GM13977 (cell line): ENCODE measurements at places on chromosomes 1 and 21.

DNA sequence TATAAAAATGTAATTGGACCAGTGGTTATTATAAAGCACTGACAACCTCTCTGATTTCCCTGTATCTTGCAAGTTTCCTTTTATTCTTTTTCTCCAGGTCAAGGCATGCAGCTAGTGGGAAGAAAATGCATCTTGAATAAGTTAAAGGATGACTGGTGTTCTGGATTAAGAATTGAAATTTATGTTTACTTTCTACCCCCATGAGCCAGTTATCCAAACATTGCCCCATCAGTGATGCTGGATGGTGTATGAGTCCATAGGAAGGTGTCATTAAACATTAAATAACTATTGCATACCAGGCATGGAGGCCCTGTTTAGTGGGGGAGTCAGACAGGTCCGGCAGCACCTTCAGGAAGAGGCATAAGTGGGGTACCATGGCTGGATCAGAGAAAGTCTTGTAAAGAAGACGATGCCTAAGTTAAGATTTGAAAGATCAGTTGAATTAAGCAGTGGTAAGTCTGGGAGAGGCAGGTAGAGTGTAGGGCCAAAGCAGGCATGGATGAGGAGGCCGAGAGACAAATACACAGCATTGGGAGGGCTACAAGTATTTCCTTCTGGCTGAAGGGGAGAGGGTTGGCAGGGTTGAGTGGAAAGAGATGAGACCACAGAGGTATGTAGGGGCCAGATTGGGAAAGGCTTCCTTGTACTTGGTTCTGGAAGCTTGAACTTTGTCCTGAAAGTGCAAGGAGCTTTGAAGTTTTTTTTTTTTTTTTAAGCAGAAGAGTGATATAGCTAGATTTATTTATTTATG, 5.7 kb downstream of the SZRD1 start:
- DNase-seq: no peak

- no peak for DNase-seq
These were observed 44.6 kb downstream of the TBCE start for GRCh38 chr1:235411489-235412486.

DNA sequence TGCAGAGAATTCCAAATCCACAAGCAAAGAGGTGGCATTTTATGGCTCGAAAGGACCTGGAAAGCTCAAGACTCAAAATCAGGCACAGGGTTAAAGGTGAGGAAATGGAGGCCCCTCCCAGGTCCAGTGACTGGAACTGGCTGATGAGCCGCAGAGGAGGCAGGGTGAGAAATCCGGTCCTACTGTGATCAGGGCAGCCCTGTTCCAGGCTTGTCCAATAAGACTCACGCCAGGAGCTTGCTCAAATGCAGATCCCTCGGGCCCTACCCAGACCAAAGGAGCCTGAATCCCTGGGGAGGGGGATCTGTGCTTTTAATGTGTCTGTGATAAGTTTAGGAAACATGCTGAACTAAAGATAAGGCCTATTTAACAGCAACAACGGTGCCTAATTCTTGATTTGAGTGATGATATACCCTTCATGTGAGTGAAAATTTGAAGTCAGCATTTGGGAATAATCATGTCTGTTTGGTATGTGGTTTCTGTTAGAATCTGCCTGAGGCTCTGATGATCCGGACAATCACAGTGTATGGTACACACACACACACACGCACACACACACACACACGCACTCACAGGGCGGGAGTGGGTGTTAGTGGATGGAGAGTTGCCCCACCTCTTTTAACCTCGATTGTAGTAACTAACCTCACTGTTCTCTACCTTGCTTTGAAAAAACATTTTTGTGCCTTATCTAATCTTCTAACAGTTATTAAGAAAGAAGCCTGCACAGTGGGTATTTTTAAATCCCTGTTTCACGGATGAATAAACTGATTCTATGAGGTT, 54.1 kb upstream of the LYST start:
- DNase-seq: no peak

DNA sequence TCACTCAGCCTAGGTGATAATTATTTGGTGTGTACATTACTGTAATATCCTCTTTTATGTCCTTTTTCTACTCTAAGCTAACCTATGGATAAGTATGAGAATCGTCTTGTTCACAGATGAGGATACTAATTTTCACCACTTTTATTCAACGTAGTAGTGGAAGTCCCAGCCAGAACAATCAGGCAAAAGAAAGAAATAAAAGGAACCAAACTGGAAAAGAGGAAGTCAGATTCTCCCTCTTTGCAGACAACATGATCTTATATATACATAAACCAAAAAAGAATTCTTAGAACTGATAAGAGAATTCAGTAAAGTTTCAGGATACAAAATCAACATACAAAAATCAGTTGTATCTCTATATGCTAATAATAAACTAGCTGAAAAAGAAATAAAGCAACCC, 12.6 kb upstream of the RGL1 start:
- no peak for DNase-seq

DNA sequence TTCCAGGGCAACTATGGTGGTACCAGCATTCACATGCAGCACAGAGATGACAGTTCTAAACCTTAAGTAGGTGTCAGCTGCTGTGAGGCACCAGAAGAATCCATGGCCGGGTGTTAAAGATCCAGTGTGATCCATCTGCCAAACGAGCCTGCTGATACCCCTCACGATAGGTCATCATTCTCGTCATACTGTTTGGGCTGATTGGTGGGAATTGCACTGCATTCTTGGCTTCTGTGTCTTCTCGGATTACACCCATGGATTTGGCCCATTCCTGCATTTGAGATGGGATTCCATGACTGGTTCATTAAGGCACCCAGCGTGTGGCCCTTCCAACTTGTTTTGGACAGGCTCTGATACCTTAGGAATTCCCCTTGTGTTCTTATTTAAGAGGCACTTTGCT, 55.2 kb downstream of the ST6GALNAC3 start:
- no peak for DNase-seq

GRCh38 chr1:45840704-45841103, 37.3 kb downstream of the MAST2 start:
- peak; percentile 17 for DNase-seq

- DNase-seq: no peak
These were observed 407.9 kb upstream of the PKN2 start for GRCh38 chr1:88276163-88276562.

- no peak for DNase-seq
These were observed 139.0 kb downstream of the CAMTA1 start for GRCh38 chr1:6923955-6924881.

DNA sequence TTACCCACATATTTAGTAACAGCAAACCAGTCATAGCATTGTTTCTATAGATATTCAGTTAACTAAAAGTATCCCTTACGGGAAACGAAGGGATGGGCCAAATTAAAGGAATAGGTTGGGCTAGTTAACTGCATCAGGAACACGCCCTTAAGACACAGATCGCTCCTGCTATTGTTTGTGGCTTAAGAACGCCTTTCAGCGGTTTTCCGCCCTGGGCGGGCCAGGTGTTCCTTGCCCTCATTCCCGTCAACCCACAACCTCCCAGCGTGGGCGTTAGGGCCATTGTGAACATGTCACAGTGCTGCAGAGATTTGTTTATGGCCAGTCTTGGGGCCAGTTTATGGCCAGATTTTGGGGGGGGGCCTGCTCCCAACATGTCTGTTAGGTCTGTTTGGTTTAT, 14.7 kb downstream of the TNFRSF18 start:
- no peak for DNase-seq

DNA sequence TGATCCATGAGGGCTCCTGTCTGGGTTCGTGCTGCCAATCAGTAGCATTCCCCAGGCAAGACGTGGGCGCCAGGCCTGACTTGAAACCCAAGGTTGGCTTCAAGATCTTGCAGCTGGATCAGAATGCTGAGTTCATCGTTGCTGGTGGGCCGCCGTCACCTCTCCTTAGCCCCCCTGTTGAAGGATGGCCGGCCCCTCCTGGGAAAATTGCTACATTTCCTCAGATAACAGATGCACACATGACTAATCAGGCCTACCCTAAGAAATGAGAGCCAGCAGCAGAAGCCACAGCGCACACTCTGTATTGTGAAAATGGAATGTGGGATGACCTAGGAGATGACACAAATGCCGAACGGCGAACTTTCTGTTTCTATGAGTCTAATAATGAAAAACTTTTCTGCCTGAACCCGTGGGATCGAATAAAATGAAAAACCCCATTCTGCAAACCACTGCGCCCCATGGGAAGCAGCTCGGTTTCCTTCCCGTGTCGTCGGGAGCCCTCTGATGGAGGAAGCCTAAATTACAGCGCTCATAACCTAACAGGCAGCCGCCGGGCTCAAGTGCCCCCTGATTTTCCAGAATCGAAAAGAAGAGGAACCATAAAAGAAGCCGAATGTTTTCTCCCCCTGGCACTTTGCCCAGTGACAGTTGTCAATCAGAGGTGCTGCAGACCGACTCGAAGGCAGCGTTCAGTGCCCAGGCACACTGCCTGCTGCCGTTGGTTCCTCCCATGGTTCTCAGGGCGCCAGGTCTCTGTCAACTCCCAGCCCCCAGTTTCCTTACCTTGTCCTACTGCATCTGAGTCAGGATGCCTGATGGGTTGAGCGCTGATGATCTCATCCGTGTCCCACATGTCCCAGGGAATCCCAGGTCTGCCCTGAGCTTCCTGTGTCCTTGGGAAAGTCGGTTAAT, 38.2 kb upstream of the H6PD start:
- DNase-seq: peak; percentile 71

GRCh38 chr1:26158271-26158907, 490 bp upstream of the FAM110D start:
- DNase-seq: no peak

DNA sequence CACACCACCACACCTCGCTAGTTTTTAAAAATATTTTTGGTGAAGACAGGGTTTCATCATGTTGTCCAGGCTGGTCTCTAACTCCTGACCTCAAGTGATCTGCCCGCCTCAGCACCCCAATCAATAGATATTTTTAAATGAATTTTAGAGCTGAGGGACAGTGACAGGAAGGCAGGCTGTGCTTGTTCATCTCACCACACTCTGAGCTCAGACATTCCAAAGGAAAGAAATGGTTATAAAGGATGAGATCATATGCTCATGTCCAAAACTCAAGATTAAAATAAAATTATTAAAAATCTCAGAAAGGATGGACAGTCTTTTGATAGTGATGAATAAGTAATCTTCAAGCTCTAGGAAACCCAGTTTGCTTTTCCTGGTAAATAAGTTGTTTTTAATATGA, 40.9 kb downstream of the L1TD1 start:
- DNase-seq: no peak

GRCh38 chr1:236066828-236067386, 2.0 kb upstream of the NID1 start:
- DNase-seq: peak; percentile 91

- no peak for DNase-seq
These were observed 2.3 kb downstream of the ATP1A1 start for GRCh38 chr1:116375148-116375886.

DNA sequence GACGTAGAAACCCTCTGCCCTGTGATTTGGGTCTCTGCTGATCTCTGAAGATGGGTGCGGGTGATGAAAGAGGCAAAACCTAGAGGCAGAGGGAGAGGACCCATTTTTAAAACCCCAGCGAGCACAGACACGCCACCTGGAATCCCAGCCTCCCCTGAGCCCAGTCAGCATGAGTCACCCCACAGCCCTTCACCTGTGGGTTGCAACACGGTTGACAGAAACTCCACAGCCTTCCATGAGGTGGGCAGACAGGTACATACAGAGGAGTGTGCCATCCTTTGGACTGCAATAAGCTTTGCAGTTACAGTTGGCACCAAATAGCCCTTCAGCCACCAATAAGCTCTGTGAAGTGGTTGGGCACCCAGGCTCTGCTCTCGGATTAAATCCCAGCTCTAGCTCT, 2.1 kb upstream of the GRHL3 start:
- no peak for DNase-seq

- DNase-seq: no peak
These were observed 24.7 kb downstream of the DNAJC6 start for GRCh38 chr1:65334081-65334480.

- no peak for DNase-seq
These were observed 30.3 kb downstream of the KIFAP3 start for GRCh38 chr1:170044187-170044586.
